Cortex of kidney (tissue), 1 donor: ENCODE measurements at places on chromosomes 2 and 18.

GRCh38 chr2:67702284-67702683 lies 305.2 kb downstream of the ETAA1 start:
- no peak for DNase-seq

DNA sequence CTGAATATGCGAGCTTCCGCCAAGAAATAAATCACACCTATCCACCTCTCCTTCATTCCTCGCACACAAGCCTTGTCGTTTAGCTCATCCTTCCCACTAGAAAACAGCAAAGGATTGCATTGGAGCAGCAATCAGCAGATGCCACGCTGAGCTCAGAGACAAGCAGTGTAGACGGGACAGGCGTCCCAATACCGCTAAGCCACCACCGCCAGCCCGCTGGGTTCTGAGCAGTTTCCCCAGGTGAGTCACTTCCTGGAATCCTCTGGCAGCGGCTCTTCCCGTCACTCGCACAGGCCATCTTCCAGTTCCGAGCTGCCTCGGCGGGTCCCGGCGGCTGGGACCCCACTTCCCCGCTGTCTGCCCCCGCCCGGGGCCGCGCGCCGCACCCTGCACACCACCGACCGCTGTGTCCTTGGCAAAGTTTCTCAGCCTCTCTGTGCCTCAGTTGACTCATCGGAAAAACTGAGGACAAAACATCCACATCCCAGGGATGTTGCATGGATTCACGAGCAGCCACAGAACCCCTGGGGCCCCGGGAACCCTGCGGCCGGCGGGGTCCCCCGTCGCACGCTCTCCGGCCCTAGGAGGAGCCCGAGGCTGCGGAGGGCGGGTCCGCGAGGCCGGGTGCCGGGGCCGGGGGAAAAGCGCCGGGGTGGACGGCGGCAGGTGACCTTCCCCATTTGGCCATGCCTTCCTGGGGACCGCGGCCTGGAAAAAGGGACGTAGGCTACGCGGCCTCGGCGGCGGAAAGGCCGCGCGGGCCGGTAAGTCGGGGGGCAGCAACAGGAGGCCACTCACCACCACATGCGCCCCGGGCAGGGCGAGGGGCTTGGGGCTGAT lies 573 bp downstream of the KDSR start:
- no peak for DNase-seq

DNA sequence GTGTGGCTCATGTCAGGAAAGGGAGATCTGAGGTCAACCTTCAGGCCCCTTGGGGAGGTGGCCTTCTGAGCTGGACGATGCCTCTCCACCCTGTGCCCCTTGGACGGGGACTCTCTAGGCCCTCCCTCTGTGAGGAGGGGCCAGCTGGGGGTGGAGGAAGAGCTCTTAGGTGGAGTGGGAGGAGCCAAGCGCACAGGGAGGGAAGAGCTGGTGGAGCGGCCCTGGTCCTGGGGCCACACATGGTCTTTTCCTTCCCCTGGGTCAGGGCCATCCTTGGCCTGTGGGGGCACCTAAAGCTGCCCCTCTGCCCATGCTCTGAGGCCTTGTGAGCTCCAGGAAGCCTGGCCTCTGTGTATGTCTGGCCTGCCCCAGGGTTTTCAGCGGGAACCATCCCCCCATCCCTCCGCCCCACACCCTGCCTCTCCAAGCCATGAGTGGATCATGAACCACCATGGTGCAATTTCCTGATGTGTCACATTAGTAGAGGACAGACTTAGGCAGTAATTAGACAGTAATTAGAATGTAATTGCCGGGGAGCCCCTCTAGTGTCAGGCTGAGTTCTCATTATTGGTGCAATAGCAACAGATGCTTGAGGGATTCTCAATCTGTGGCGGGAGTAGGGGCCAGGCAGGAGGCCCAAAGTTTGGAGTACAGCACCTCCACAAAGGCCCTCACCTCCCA lies 63.0 kb downstream of the GLI2 start:
- no peak for DNase-seq

GRCh38 chr2:8244639-8245038 lies 437.2 kb upstream of the ID2 start:
- no peak for DNase-seq

DNA sequence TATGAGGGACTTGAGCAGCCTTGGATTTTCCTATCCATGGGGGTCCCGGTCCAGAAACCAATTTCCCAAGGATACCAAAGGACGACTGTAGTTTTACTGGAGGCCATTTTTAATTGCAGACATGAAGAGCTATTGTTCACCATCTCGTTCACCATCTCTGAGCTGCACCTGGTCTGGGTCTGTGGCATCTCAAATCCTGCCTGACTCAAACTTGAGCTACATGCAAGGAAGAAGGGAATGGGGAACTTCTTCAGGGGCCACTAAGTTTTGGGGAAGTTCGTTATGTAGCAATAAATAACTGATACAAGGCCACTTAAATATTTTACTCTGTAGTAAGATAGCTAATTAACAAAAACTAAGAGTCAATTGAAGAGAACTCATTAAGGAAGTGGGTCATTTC lies 2.1 kb upstream of the SMCHD1 start:
- DNase-seq = no peak

- DNase-seq = no peak
Observed at GRCh38 chr2:198774576-198774975, 683.2 kb downstream of the SATB2 start.

- DNase-seq = no peak
Observed at GRCh38 chr18:75915941-75916623, 488.6 kb upstream of the SMIM21 start.

DNA sequence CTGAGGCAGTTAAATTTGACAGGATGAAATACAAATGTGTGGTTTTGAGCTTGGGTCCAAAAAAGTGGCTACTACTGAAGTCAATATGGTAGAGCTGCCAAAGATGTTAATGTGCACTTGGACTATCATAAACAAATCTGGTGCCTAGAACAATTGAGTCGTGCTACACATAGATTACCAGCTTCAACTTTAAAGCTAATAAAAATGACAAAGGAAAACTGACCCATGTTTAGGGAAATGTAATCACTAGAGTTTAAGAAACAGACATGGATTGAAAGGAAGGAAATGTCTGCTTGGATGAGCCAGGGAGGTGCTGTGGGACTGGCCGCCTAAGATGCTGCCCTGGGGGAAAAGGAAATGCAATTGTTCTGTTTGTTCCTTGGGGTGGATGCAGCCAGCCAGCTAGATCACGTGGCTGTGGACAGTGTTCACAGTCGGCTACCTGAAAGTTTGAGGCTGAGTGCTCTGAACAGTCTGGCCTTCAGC lies 36.6 kb downstream of the CYB5A start:
- DNase-seq = no peak

DNA sequence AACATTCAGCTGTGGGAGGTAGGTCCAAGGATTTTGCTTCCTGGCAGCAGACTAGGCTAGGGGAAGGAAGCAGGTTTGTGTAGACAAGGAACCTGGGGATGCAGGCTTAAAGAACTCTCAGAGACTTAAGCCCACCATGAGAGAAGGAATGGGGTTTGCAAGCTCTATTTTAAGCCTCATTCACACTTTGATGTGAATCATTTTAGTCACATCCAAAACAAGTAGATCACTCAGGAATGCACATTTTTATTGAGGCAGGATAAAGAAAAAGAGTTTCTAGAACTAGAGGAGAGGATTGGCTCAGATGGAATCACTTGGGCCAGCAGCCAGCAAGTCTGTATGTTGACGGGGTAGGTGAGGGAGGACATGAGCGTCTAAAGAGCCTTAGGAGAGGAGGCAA lies 3.3 kb upstream of the NAPG start:
- no peak for DNase-seq

DNA sequence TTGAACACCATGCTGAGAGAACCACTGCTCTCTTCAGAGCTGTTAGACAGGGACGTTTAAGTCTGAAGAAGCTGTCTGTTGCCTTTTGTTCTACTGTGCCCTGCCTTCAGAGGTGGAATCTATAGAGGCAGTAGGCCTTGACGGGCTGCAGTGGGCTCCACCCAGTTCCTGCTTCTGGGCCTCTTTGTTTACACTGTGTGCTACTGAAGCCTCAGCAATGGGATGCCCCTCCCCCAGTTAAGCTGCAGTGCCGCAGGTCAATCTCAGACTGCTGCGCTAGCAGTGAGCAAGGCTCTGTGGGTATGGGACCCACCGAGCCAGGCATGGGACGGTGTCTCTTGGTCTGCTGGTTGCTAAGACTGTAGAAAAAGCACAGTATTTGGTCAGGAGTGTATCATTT lies 162.3 kb upstream of the NXPH2 start:
- no peak for DNase-seq

DNA sequence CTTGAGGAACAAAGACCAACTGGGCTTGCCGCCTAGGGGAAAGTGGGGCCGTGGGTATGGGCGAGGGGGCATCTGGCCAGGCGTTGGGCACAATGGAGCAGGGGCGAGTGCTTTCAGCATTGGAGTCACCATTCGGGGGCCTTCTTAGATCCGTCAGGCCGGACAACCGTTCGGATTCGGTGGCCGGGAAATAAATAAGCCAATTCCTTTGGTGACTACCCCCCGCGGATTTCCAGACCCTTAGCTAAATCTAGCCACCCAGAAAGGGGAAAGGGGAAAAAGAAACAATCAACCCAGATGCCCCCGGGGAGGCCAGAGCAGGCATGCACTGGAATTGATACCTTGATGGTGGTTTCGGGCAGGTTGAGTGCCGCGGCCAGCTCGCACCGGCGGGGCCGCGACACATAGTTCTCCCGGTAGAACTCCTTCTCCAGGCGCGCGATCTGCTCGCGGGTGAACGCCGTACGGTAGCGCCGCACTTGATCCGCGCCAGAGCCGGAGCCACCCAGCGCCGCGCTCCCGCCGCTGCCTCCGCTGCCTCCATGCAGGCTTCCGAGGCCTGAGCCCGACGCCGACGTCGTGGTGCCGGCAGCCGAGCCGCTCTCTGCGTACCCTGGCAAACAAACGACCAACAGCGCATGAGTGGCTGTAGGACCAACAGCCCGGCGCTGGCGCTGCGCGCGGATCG lies 1.8 kb downstream of the EVX2 start:
- DNase-seq = no peak

- no peak for DNase-seq
Observed at GRCh38 chr2:84959566-84960506, 11.1 kb upstream of the KCMF1 start.

DNA sequence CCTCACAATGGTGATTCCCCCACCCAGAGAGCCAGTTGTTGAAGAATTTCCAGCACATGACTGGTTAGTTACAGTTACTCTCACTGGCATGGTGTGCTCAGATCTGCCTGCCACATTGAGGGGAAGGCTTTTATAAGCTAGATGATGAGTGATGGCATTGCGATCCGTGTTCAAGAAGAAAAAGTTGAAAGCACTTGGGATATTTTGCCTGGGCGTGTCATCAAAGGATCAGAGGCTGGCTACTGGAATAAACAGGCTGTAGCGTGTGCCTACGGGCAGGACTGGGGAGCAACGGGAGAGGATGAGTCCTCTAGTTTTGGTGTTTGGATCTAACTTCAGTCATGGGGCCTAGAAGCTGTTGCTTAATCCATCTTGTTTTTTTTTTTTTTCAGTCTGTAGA lies 175.0 kb downstream of the SETBP1 start:
- DNase-seq = no peak

DNA sequence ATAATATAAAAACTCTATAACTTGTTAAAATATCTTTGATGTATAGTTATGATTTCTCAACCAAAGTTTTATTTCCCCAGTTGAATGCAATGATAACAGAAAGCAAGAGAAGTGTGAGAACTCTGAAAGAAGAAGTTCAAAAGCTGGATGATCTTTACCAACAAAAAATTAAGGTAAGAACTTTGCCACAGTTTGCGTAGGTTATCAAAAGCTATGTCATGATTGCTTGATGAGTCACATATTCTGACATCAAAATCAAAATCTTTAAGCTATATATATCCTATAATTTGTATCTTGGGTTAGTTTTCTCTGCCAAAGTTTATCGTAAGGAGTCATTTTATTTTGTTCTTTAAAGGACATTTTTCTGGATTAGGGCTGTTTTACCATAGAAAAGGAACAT lies 35.0 kb downstream of the NDC80 start:
- no peak for DNase-seq

- no peak for DNase-seq
Observed at GRCh38 chr2:70785137-70785911, 5.1 kb downstream of the FIGLA start.

DNA sequence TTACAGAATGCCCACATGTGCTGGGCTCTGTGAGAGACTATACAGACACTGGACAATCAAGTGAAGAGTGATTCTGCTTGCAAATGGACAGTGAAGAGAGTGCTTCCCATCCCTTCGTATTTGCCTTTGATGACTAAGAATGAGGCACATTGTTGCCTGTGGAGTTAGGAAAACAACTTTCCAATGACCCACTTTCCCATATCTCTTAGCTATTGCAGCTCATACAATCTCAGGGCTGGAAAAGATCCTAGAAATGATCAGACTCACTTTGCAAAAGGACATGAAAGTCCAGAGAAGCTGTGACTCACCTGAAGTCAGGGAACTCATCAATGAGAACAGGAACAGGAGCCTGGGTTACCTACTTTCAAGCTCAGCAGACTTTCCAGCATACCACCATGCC lies 440.5 kb upstream of the TCF4 start:
- no peak for DNase-seq

DNA sequence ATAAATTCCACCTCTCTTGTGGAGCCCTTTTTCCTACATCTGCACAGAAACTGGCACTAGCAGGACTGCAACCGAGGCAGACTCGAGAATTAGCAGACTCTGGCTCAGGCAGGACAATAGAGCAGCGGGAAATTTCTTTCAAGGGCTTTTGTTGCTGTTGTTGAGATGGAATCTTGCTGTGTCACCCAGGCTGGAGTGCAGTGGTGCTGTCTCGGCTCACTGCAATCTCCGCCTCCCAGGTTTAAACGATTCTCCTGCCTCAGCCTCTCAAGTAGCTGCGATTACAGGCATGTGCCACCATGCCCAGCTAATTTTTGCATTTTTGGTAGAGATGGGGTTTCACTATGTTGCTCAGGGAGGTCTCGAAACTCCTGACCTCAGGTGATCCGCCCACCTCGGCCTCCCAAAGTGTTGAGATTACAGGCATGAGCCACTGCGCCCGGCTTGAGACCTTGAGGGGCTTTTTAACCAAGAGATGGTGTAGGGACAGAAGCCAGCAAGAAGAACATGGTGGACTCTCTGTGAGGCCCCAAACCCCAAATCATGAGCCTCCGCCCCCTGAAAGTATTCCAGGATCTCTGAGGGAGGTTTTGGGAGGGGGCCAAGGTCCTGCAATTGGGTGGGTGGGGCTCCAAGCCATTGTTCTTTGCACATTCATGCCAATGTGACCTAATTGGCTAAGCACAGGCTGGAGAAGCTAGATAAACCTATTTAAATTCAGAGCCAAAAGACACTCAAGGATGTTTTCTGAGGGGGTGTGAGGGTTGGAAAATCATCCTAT lies 68.4 kb upstream of the MSH2 start:
- no peak for DNase-seq

- no peak for DNase-seq
Observed at GRCh38 chr2:227204452-227204851, 40.0 kb downstream of the COL4A3 start.
